Aorta (tissue), 5 donors: ENCODE measurements at places on chromosomes 2 and 18. TPM values are rescaled to one million over a fixed set of nuclear protein-coding genes. Genes with fewer than 3 reads are reported as not detected.

ATP6V1B1 gene
- 3.1 TPM for polyA plus RNA-seq

CFC1 gene
- not detected for polyA plus RNA-seq

TMEM185B gene
- 4.9 TPM for polyA plus RNA-seq

HTR2B gene
- polyA plus RNA-seq, result 6.6 TPM

ARHGAP15 gene
- 9.8 TPM for polyA plus RNA-seq

MYO3B gene
- 0.05 TPM for polyA plus RNA-seq

PTPRN gene
- not detected for polyA plus RNA-seq

UPP2 gene
- not detected for polyA plus RNA-seq
